WTC11 (cell line): ENCODE measurements at places on chromosomes 11 and 22.

DNA sequence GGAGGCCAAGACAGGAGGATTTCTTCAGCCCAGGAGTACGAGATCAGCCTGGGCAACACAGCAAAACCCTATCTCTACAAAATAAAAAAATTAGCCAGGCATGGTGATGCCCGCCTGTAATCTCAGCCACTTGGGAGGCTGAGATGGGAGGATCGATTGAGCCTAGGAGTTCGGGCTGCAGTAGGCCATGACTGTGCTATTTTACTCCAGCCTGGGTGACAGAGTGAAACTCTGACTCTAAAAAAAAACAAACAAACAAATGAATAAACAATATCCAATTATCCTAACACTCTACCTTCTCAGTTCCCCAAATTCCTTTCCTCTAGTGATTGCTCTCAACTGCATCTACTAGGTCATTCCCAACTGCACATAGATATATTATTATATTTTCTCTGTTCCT, 5.4 kb downstream of the NUP160 start:
- peaks cover 43% of the 10 kb centered on the region for H3K36me3 ChIP-seq
- H3K4me3 ChIP-seq, result no peak overlapping the region
- no peaks in the 10 kb centered on the region for H3K27me3 ChIP-seq
- no peak overlapping the region for H3K27ac ChIP-seq

DNA sequence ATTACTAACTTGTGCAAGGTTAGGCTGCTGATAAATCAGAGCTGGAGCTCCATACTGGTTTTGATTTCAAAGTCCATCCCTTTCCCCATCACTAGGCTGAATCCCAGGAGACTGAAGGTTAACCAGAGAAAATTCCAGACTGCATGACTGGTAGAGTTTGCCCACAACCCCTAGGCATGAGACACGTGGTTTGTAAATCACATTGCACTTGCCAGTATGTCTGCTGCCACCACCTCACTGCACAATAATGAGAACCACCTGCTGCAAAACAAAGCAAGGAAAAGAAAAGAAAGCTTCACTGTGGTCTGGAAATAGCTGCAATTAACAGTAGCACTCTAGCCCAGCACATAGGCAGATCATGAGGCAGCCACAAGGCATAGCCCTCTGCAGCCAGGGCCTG, 67.6 kb upstream of the NTM start:
- no peak overlapping the region for H3K27ac ChIP-seq
- peaks cover 30% of the 10 kb centered on the region for H3K36me3 ChIP-seq
- no peak for DNase-seq

DNA sequence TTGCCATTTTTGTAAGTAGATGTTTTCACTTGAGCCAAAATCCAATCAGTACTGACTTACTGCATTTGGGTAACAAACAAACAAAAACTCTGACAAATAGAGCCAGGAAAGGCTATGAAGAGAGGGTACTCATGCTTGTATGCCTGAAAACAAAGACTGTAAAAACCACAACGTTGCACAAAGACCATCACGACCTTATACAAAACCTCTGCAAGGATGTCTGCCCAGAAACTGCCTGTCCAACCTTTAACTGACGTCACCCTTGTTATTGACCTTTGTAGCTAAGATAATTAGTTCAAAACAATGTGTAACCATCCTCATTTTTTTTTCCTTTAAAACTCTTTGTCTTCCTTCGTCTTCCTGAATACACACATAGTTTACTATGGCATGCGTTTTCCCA, 804 bp upstream of the CREBZF start:
- H3K36me3 ChIP-seq, result peaks cover 30% of the 10 kb centered on the region
- H3K27me3 ChIP-seq, result peaks cover 10% of the 10 kb centered on the region
- DNase-seq, result no peak

- peak; percentile 53 for DNase-seq
- H3K36me3 ChIP-seq, result peaks cover 7% of the 10 kb centered on the region
- no peak overlapping the region; the same call in 1 of the 2 replicates for H3K4me3 ChIP-seq
- H3K4me1 ChIP-seq, result peaks cover 50% of the 10 kb centered on the region
- H3K27ac ChIP-seq, result no peak overlapping the region
- peaks cover 18% of the 10 kb centered on the region for H3K27me3 ChIP-seq
These were observed 716 bp downstream of the AMOTL1 start for GRCh38 chr11:94768602-94769541.

DNA sequence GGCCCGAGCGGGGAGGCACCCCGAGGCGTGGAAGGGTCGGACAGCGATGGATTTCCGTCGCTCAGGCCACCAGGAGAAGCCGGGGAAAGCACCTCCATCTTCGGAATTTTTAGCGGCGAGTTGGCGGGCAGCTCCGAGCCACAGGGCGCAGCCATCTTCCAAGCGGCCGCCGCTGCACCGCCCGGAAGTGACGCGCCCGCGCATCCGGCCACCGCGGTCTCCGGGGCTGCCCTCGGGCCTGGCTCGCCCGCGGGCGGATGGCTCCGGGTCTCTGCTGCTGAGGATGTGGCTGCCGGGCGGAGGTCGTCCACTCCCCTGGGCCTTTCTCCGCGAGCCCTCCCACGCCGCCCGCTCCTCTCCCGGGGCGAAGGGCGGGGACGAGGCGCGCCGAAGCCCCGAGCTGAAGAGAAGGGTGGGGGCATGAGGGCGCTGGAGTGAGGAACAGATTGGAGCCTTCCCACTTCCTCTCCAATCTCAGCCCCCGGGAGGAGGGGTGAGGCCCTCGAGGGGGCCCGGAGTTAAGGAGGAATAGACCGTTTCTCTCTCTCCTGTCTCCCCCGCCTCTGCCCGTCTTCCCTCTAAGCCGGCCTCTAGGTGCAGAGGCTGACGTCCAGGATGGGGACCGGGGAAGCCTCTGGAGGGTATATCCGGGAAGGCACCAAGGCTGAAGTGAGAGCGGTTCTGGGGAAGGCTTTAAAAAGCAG, at the start of gene MSANTD2:
TSS of gene MSANTD2 (minus strand) at position 181 of the 704 bp plus-strand sequence. CDS start at position 155, 26 bp downstream.
- peak; percentile 75 for DNase-seq
- H3K4me3 ChIP-seq, result peak within 1 kb of the TSS; percentile 88
- no peaks in the 10 kb centered on the region; the same call in 1 of the 2 replicates for H3K27me3 ChIP-seq
- peak within 1 kb of the TSS; percentile 84 for H3K27ac ChIP-seq

DNA sequence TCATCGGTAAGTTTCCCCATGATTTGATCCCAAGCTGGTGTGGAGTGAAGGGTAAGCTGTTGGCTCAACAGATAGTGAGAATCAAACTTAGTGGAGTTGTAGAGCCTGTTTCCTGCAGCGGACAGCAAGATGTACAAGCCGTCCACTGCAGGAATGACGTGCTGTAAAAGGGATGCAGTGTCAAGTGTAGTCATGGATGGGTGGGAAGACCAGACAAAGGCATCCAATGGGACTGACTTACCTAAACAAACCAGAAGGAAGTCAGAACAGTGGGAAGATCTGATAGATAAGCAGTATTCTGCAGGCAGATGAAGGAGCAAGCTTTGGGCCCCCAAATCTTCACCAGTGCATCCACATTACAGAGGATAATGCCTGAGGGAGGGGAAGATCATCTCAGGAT, 8.8 kb downstream of the ZBTB16 start:
- no peaks in the 10 kb centered on the region for H3K36me3 ChIP-seq
- no peak for DNase-seq
- peaks cover 5% of the 10 kb centered on the region for H3K4me1 ChIP-seq
- peaks cover 49% of the 10 kb centered on the region for H3K27me3 ChIP-seq
- H3K27ac ChIP-seq, result no peak overlapping the region
- H3K4me3 ChIP-seq, result no peak overlapping the region

- H3K4me1 ChIP-seq, result peaks cover 21% of the 10 kb centered on the region
- peak within 1 kb of the TSS; percentile 84 for H3K4me3 ChIP-seq
- peak within 1 kb of the TSS; percentile 76; the same call in 1 of the 2 replicates for H3K27ac ChIP-seq
- DNase-seq, result peak; percentile 77
These were observed at the start of gene MDK for GRCh38 chr11:46381048-46381818. MDK (plus strand) TSS chr11:46381669; CDS start chr11:46382058, 389 bp downstream.

DNA sequence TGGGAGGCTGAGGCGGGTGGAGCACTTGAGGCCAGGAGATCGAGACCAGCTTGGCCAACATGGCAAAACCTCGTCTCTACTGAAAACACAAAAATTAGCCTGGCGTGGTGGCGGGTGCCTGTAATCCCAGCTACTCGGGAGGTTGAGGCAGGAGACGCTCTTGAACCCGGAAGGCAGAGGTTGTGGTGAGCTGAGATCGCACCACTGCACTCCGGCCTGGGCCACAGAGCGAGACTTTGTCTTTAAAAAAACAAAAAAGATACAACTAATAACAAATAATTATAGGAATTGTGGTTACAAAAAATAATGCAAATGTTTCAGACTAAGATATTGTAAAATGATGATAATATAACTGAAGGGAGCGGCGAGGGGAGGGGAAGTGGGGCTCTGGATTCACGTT, 90.3 kb upstream of the RTL6 start:
- peaks cover 5% of the 10 kb centered on the region; the same call in 1 of the 2 replicates for H3K36me3 ChIP-seq
- H3K27me3 ChIP-seq, result peaks cover 2% of the 10 kb centered on the region; the same call in 1 of the 2 replicates
- H3K4me1 ChIP-seq, result no peaks in the 10 kb centered on the region

- H3K36me3 ChIP-seq, result no peaks in the 10 kb centered on the region; the same call in 1 of the 2 replicates
- no peaks in the 10 kb centered on the region for H3K27me3 ChIP-seq
- peaks cover 61% of the 10 kb centered on the region for H3K4me1 ChIP-seq
- peak overlapping the region; percentile 47; the same call in 1 of the 2 replicates for H3K27ac ChIP-seq
- no peak overlapping the region for H3K4me3 ChIP-seq
These were observed 14.6 kb downstream of the SPECC1L start for GRCh38 chr22:24285245-24285644.

GRCh38 chr11:127376301-127376700, 375.7 kb upstream of the KIRREL3 start:
- no peaks in the 10 kb centered on the region; the same call in 1 of the 2 replicates for H3K27me3 ChIP-seq
- H3K4me1 ChIP-seq, result no peaks in the 10 kb centered on the region
- H3K4me3 ChIP-seq, result no peak overlapping the region
- no peaks in the 10 kb centered on the region for H3K36me3 ChIP-seq
- no peak overlapping the region for H3K27ac ChIP-seq

DNA sequence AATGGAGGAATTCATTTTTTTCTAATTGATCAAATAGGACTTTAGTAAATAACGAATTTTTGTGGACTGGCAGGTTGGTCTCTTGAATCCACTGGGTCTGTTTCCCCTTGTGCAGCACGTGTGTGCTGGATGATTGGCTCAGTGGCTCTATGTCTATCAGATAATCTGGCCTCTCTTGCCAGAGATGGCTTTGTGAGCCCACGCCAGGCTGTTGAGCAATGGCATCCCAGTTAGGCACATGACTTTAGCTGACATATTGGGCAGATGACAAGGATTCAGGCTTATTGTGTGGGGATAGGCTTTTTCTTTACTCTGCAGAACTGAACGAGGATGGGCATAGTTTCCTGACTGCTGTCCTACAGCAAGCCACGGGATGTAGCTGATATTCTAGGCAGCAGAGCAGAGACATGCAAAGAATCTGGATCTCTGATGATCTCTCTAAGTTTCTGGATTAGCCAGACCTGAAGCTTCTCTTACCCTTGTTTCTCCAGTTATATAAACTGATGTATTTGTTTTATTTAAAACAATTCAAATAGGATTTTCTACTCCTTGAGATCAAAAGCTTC, 144.9 kb downstream of the ARHGAP42 start:
- H3K4me1 ChIP-seq, result peaks cover 60% of the 10 kb centered on the region
- no peak overlapping the region; the same call in 1 of the 2 replicates for H3K27ac ChIP-seq
- no peaks in the 10 kb centered on the region for H3K27me3 ChIP-seq
- no peak for DNase-seq

DNA sequence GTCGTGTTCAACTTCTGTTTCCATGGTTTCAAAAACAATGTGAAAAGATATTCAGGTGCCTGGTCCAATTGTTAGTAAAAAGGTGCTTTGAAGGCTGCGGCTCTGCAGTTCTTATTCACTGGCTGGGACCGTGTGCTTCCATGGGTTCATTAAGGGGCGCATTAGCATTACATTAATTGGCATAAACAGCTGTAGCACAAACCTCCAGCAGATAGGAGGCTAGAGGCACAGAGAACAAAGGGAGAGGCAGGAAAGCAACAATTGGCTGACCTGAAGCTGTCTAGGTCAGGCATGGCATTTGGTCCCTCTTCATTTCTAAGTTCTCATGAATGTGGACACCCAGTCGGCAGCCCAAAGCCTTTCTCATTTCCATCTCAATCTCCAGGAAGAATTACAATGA, 16.6 kb downstream of the PAK1 start:
- peak overlapping the region; percentile 45 for H3K4me3 ChIP-seq
- H3K36me3 ChIP-seq, result peaks cover 6% of the 10 kb centered on the region
- DNase-seq, result no peak
- H3K27ac ChIP-seq, result peak overlapping the region; percentile 95
